ENCODE measurements at places on chromosomes 2 and 18.

DNA sequence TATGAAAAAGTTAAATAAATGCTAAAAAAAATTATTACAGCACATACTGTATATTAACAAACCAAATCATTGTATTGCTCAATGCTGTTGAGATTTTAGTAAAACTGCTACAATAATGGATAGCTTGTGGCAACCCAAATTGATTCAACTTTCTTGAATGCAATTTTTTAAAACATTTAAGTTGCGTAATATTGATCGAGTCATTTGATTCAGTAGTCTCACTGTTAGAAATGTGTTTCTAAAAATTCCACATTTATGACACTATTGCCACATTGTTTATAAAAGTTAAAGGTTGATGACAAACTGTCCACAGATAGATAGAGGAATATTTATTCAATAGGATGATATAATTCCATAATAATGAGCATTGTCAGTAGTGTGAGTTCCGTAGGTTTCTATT, 640.7 kb upstream of the CRIM1 start:
- no peak for DNase-seq

DNA sequence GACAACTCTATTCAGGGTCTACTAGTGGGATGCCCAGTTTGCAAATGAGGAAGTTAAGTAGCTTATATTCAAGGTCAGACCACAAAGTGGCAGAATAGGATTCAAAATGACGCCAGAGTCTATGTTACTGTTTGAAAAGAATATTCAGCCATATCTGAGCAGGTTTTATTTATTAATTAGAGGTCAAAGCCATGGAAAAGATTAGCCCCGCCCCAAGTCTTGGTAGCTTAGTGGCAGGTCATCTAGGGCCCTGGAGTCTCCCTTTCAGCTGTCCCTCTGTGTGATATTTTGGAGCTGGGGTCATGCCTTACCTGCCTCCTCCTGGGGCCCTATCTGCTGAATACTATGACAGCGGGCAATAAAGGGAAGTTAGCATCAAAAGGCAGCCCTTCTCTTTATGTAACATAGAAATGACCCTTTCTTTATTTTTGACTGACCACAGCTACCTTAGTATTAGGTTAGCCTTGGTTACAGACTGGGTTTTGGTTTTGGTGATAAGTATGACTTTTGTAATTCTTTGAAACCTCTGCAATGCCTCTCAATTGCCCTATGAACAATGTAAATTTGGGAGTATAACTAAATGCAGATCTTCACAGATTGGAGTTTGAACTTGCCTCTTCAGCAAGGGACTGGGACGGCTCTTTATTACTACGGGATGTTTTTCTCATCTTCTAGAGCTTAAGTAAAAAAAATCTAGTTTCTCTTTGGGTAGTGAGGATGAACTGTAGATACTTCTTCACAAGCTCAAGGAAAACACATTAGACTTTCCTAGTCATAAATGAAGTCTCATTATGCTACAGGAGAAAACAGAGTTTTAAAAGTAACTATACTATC, 153.0 kb upstream of the ITGA4 start:
- DNase-seq: peak; percentile 94

DNA sequence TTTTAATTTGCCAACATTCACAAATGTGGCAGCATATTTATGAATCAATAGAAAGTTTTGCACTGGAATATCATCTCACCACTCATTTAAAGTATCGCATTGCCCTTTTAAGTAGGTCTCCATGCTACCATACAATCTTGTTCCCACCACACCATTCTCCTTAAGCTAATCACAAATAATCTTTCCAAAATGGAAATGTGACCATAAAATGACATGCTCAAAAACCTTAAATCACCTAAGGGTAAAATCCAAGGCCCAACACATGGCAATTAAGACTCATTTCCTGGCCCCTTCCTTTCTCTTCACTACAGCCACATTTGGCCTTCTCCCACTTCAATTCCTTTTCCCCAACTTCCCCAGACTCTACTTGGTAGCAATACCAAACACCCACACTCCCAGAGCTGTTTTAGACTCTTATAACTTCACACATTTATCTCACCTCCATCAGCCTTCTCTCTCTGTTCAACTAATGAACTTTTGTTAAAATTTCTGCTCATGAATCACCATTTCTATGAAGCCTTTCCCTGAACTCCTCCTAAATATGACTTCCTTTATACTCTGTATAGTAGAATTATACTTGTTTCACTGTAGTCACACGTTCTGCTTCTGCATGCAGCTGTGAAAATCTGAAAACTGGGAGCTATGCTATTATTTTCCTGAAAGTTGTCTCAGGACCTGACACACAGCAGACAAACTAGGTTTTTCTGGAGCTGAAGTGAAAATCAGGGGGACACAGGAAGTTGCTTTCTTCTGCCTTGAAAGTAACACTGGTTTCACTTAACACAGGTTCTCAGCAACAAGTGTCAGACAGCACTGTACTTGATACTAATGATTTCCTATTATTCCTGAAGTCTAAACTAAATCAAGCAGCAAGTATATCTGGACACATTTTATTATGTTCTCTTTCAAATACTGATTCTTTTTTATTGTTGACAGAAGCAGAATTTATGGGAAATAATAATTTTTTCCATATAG, 303.9 kb downstream of the ZEB2 start:
- DNase-seq: no peak

GRCh38 chr2:715854-716560, 38.8 kb upstream of the TMEM18 start:
- peak; percentile 3 for DNase-seq

DNA sequence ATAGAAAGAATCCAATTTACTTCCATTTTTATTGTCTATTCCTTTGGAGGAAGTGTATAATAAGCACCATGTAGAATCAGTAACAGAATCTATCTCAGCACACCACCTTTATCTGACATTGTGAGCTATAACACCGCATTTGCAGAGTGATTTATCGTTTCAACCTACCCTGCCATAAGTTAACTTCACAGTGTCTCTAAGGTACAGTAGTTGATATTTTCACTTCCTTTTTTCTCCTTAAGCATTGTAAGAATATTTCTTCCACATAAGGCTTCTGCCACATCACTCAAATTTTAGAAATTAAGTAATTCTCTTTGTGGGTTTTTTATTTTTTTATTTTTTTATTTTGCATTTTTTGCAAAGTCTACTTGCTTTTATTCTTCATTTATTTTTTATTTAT, 107.1 kb downstream of the TMX3 start:
- DNase-seq: no peak

- no peak for DNase-seq
Measured at GRCh38 chr2:234203135-234203984, 152.9 kb downstream of the SPP2 start.

GRCh38 chr2:46377666-46378560, 80.7 kb downstream of the EPAS1 start:
- no peak for DNase-seq

DNA sequence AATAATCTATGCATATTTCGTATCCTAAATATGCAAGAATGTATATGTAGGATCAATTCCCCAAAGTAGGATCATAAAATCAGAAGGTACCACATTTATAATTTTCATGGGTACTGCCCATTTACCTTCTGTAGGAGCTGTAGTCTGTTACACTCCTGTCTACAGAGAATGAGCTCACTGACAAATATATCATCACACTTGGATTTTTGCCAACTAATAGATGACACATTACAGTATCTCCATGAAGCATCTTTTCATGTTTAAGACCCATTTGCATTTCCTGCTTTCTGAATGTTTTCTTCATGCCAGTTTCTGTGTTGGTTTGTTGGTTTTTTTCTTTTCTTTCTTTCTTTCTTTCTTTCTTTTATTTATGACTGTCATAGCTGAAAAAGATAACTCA, 70.9 kb upstream of the EML6 start:
- peak; percentile 37 for DNase-seq

GRCh38 chr2:173982182-173982714, 17.1 kb upstream of the SP3 start:
- DNase-seq: no peak

DNA sequence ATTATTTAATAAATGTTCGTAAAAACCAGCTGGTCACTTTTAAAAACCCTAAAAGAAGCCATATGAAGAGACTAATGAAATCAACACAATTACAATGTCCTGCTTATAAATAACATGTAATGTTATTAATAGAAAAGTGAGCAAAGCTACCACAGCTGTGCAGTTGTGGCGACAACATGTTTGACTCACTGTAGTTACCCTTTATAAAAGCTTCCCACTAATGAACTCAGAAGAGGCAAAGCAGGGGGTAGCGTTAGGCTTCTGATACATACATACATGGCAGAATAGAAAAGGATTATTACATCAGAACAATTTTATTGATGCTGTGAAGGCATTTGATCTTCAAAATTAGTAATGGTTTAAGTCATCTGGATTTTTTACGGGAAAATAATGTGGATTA, 219.7 kb downstream of the SLC4A10 start:
- no peak for DNase-seq

DNA sequence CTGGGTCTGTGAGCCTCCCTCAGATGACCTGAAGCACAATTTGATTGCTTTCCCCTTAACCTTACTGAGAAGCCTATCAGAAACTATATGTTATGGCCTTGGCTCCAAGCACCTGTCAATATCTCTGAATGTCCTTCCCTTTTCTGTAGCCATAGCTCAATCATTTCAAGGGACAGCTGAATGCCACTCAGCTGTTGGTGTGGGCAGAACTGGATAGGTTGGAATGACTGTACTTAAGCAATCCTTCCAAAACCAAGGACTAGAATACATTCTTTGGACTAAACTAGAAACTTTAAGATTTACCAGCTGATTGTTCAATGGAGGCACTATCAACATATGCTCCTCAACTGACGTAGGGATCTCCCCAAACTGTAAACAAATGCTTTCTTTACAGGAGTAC, 159.4 kb downstream of the THADA start:
- no peak for DNase-seq

DNA sequence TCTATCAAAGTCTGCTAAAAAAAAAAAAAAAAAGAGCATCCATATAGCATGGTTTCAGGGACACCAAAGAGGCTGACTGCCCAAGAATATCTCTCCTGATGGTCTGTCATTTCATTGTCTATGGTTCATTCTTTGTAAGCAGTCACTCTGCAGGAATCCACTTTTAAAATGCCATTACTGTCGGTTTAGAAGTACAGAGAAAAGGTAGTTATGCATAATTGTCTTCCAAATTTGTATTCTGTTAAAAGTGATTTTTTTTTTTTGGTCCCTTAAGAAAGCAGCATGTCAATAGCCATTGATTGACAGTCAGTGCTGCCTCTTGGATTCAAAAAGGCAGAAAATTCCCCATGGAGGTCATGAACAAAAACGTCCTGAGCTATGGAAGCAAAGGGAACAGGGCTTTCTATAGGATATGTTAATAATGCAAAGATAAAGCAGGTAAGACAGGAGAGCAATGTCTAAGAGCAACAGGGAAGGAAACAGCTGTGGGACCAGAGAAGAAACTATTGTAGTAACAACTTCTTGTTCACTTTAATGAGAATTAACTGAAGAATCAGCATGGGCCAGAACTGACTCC, 245.8 kb downstream of the TMX3 start:
- no peak for DNase-seq

DNA sequence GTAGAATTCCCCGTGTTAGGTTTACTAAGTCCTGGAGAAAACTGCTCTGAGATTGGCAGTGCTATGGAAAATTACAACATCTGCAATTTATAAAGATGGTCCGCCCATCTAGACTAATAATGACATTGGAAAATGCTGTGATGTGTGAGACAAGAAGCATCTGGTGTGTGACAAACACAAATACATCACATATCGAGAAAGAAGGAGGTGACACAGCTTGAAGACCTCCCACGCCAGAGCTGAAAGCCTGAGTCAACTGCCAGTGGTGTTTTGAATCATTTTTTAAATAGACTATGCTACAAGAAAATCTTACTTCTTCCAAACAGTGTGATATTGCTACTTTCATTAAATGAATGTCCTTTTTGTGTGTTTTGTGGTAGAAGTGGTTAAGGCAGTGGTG, 8.6 kb upstream of the ANO7 start:
- DNase-seq: no peak

- no peak for DNase-seq
Measured at GRCh38 chr2:71500426-71501079, 47.2 kb downstream of the DYSF start.

DNA sequence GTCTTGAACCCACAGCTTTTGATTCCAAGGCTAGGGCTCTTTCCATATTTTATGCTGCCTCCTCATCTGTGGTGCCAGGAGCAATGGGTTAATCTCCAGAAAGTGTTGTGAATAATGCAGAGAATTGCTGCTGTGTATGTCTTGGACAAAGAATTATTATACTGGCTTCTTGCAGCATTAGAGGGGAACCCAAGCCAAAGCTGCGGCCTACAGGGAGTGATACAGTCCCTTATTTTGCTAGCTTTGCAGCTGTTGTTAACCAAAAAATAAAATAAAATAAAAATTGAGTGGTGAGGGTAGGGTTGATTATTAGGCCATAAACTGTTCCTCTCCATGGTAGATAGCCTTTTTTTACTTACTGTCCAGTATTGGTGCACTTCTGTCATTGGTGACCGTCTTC, 16.7 kb downstream of the WIPF1 start:
- DNase-seq: no peak

GRCh38 chr2:172968061-172968469, 107.6 kb upstream of the MAP3K20 start:
- no peak for DNase-seq

DNA sequence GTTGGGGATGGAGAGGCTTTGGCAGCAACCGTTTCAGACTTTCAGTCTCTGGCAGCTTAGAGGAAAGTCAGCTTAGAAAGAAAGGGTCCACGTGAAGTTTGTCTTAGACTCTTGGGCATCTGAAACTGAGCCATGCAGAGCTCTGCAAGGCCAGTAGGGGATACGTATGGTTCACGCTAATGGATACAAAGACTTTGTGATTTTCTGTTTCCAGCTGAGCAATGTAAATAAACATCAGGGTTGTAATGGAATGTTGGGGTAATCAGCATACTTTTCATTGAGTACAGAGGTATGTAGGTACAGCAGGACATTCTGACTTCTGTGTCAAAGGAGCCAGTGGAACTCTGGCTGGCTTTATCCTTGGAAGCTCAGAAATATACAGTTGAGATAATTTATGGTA, 31.0 kb downstream of the RALB start:
- DNase-seq: no peak

DNA sequence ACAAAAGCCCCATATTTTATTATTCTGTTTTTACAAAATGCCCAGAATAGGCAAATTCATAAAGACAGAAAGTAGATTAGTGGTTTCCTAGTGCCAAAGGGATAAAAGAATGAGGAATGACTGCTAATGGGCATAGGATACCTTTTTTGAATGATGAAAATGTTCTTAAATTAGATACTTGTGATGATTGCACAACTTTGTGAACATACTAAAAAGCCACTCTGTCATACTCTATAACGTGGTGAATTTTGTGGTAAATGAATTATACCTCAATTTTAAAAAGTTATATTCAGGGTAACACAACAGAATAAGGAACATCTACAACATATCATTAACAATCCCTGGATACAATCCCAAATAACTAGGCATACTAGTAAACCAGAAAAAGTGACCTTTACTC, 9.1 kb upstream of the FBLN7 start:
- no peak for DNase-seq

DNA sequence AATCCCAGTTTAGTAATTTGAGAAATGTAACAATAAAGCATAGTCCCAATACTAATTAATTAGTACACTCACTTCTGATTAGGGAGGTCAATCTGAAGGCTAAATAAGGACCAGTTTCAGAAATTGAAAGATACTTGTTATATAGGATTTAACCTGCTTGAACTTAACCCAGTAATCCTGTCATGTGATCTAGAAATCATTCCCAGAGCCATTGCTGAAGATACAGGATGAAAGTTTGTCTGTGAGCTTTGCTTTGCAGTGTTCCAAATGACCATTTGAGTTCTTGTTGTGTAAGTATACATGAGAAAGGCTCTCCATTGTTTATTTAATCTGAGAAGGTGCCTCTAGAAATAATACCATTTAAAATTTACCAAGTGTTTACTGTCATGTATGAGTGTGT, 52.2 kb downstream of the GALNT1 start:
- no peak for DNase-seq

GRCh38 chr18:6751222-6751621, 21.7 kb downstream of the ARHGAP28 start:
- no peak for DNase-seq
